GM12878 (cell line): ENCODE measurements at places on chromosomes 3 and 15. TPM values are rescaled to one million over a fixed set of nuclear protein-coding genes. Genes with fewer than 3 reads are reported as not detected.

- DNase-seq: no peak
Measured at GRCh38 chr15:68830141-68830785, 9.6 kb upstream of the ANP32A start.

DNA sequence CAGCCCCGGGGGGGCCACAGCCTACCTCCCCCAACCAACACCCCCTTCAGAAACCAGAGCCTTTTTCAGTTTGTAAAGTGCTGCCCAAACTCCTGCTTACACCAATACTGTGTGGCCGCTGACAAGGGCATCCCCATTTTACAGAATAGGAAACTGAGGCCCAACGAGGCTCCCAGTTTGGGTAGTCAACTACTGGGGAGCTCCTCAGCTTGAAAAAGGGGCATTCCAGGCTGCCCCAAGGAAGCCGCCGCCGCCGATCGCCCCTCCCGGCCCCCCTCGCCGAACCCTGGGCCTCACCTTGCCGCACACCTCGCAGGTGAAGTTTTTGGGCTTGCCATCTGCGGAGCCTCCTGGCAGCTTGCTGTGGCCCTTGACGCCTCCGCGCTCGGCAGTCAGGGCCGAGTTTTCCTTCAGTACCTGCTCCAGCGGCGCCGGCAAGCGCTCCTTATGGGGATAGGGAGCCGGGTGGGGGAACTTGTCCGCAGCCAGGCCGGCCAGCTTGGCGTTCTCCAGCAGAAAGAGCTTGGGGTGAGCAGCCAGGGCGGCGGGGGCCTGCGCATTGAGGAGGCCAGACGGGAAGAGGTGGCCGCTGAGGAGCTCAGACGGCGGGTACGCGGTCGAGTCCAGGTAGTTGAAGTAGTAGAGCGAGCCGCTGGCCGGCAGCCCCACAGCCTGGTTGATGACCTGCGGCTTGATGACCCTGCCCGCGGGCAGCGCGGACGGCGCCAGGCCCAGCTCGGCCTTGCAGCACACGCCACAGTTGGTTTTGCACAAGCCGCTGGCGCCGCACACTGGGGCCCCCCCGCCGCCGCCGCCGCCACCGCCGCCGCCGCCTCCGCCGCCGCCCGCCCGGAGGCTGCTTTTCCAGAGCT lies 1.4 kb downstream of the FEZF2 start:
- no peak for DNase-seq

- DNase-seq: no peak
Measured at GRCh38 chr15:47955021-47955420, 165.8 kb upstream of the SLC24A5 start.

GRCh38 chr3:103459815-103460214 lies 1025.0 kb downstream of the ZPLD1 start:
- no peak for DNase-seq

Gene PXK
- 25.8 and 27.9 TPM in 2 replicates for total RNA-seq

DNA sequence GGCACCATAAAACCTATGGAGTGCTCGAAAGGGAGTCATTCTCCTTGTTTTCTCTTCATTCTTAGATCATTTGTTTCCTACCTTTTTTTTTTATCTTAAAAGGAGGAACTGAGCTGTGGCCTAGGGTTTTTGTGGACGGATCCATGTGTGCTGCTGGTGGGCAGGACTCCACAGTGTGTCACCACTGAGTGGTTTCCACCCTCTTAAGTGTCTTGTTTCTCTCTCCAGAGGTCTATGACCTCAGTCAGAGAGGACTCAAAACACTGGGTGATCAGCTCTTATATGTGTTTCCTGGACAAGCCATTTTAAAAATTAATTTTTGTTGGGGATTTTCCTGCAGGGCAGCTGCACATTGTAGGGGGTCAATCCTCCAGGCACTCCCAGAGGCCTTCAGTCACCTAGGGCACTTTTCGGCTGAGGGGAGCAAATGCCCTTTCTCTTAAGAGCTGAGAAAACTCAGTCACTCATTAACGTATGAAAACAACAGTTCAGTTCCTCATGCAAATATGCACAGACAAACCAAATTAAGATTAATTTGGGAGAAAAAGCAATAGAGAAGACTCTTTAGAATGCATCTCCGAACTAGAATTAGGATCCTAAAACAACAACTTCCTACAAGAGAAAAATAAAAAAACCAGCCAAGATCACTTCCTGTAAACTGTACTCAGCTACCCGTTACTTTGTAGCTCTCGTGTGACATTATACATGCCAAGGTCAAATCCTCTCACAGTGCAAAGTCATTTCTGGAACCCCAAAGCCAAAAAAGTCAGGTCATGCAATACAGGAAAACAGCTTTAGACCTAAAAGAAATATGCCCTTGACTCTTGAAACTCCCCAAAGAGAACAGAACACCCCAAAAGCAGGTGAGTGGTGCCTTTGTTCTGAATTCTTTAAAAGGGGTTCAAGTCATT lies 27.6 kb upstream of the FAM3D start:
- DNase-seq: peak; percentile 55

DNA sequence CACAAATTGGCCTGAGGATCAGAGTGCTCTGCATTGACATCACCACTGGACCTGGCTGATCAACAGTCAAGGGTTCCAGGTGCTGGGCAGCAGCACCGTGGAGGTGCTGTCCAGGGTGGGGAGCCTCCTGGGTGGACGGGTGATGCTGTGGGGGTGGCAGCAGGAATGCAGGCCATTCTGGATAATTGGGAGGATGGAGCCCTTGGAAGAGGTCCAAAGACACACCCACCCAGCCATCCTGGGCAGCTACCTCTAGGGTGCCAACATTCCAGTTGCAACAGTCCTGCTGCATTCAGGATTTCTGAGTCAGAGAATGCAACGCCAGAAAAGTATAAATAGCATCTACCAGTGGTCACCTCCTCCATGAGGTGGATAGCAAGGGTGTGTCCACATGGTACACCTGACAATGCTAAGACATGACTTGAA lies 26.8 kb downstream of the STARD5 start:
- DNase-seq: no peak

- no peak for DNase-seq
Measured at GRCh38 chr3:152054315-152054714, 180.9 kb downstream of the SUCNR1 start.

Gene PDZRN3
- 0.13 and 0.19 TPM in 2 replicates for total RNA-seq

- DNase-seq: no peak
Measured at GRCh38 chr15:90710436-90711027, 6.6 kb upstream of the BLM start.

- peak; percentile 80 for DNase-seq
Measured at GRCh38 chr3:71087143-71088018, 496.1 kb downstream of the FOXP1 start.

DNA sequence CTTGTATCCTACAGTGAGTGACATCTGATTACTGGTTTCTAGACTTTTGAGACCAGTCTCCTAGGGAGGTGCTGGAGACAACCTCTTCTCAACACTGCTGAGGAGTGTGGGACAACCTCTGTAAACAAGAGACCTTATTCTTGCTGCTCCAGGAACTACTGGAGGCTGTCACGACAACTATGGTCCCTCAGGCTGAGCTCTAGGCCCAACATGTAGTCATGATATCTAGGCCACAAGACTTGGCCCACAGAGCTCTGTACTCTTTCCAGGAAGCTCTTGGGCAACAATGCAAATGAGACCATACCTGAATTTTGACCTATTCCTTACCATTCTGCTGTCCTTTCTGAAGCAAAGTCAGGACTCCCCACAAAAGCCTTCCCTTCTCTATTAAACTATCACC lies 24.3 kb upstream of the HEG1 start:
- DNase-seq: no peak

DNA sequence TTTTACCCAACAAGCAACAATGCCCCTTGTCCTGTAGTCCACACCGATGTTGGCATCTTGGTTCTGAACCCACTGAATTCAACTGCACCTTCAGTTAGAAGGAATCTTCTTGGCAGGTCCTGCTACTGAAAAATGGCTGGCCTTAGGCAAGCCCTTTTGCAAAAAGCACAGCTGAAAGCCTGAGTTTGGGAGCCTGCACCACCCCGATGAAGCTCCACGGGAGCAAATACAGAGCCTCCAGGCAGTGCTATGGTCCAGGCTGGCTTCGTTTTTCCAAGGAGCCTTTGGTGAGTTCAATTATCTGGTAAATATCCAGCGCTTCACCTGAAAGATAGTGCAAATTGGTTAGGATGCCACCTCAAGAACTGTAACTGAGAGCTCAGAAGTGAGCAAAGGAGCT lies 18.1 kb downstream of the POLG start:
- no peak for DNase-seq

DNA sequence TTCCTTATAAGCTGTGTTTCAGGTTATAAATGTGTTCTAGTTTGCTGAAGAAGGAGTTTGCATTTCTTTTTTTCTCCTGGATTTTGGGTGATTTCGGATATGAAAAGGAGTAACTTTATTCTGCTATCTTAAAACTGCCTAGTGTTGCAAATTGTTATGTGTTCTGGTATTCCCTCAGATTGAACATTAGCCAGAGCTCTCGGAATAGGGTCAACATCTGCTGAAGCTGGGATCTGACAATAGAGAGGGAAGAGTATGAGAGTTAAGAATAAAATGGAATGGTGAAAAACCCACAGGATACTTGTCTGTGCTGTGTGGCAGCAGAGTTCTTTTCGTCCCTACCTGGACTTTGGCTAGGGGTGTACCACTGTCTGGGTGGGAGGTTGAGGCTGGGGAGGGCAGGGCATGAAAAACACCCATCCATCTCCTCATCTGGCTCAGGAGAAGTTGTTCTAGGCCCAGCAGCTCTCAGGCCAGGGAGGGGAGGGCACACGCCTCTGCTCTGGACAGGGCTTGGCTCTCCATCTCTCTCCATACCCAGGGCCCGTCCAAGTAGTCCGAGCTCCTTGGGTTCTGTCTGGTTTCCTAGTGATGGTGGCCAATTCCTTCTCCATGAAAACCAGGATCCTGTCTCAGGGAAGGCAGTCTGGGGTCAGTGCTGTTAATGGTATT lies 13.2 kb downstream of the SPSB4 start:
- DNase-seq: no peak
